ENCODE measurements at places on chromosomes 4 and X. TPM values are rescaled to one million over a fixed set of nuclear protein-coding genes. Genes with fewer than 3 reads are reported as not detected.

CXCL6 gene
- not detected for total RNA-seq

TRIM2 gene
- total RNA-seq, result 54.5 TPM

LARP1B gene
- total RNA-seq, result 27.9 TPM

IBSP gene
- 15.6 TPM for total RNA-seq
